ENCODE measurements at places on chromosomes 5 and 9.

DNA sequence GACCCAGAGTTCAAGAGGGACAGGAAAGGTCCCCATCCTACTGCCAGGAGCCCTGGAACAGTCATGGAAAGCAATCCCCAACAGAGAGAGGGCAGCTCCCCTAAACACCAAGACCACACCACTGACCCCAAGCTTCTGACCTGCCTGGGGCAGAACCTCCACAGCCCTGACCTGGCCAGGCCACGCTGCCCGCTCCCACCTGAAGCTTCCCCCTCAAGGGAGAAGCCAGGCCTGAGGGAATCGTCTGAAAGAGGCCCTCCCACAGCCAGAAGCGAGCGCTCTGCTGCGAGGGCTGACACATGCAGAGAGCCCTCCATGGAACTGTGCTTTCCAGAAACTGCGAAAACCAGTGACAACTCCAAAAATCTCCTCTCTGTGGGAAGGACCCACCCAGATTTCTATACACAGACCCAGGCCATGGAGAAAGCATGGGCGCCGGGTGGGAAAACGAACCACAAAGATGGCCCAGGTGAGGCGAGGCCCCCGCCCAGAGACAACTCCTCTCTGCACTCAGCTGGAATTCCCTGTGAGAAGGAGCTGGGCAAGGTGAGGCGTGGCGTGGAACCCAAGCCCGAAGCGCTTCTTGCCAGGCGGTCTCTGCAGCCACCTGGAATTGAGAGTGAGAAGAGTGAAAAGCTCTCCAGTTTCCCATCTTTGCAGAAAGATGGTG is 31.6 kb downstream of the CD180 start:
- no peak for DNase-seq

DNA sequence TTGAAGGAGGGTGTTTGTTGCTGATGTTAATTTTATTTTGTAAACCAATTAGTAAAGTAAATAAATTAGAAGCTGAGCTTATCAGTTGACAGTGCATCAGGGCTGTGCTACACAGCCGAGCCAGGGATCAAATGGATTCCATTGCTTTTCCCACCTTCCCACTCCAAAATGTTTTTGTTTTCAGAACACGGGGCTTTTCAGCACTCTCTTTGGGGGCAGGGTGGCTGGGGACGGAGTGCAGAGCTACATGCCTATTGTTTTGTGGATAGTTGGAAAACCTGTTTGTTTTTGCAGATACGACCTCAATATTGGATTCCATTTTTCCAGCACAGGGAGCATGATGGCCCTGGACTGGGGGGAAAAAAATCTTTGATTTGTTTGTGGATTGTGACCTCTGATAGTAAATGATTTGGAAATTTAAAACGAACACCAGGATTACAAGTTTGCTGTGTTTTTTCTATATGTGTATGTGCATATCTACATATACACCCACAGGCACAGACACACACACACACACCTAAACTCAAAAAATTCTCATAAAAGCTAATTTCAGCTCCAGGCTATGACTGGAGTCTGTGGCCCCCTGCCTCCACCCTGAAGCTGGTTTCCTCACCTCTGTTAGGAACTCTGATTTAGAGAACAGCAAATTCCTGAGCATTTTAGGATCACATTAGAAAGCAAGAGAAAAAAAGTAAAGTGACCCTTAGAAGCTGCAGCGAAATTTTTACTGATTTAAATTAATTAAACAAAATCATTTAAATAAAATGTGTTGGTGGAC is 371.7 kb upstream of the IRX2 start:
- DNase-seq, result no peak

DNA sequence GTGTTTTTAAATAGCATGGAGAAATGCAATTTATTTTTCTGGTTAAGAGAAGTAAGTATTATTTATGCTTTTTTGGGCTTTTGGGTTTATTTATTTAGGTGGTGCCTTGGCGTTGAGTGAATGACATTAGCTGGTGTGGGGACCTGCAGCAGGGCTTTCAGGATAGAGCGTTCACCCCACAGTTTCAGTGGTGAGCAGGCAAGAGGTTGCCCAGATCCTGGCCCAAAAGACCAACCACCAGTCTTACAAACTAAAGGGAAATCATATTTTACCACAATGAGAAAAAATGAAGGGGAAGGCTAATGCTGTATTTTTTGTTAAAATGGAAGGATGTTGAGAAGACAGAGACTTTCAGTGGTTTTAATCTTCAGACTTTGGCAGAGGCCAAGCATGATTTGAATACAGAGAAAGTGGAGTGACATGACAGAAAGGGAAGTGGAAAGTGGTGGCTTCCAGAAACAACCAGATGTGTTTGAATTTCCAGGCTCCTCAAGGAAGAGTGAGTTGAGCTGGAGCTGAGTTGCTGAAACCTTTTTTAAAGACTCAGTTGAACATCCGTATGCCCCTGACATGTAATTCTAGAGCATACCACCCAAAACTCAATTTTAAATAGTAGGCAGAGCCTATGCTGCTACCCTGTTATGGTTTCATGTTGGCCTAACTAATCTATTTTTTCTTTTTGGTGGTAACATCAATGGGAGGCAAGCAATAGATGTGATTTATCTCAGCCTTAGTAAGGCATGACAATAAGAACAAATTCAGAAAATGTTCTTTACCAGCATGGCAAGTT is 94.8 kb downstream of the AOPEP start:
- no peak for DNase-seq

DNA sequence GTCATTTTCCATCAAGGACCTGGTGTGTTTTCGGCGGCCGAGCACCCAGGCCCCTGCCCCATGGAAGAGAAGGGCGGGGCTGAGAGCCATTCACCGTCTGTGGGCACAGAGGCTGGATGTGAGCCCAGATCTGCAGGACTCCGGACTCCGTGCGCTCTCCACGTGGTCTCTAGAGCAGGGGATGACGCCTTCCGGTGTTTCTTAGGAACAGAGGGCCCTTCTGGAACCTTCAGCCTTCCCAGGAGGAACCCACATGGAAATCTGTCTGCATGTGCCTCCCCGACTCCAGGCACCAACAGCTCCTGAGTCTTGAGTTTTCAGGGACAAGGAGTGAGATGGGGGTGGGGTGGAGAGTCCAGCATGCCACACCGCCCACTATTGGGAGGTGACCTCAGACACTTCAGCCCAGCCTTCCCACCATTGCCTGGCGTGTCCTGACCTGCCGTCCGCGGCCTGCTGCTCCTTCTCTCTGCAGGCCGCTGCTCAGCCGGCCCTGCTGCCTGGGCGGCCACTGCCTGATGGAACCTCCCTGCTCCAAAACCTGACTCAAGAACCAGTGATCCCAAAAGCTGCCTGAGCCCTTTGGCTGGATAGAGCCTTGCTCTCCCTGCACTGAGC is 2.4 kb upstream of the RXRA start:
- no peak for DNase-seq

- DNase-seq, result no peak
Measured at GRCh38 chr9:99197124-99197630, 24.6 kb downstream of the ALG2 start.

Data from A673 (cell line).